Muscle of arm (tissue), 14 donors: ENCODE measurements at places on chromosomes 6 and 20.

DNA sequence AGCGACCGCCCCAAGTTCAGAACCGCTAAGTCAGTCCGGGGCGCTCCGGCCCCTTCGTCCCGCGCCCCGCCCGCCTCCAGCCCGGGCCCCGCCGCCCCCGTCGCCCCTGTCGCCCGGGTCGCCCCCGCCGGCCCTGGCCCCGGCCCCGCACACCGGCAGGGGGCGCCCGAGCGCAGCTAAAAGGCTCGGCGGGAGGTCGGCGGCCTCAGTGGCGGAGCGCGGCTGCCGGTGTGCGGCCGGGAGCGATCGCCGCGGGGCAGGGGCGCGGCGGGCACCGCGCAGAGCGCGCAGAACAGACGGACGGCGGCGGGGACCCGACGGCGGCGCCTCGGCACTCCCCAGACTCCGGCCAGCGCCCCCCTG, at the start of gene FNDC1:
Gene FNDC1, plus strand, starts transcription at position 208 of the 363 bp plus-strand sequence. CDS start 197 bp downstream, outside the sequence.
- DNase-seq: peak; percentile 45

DNA sequence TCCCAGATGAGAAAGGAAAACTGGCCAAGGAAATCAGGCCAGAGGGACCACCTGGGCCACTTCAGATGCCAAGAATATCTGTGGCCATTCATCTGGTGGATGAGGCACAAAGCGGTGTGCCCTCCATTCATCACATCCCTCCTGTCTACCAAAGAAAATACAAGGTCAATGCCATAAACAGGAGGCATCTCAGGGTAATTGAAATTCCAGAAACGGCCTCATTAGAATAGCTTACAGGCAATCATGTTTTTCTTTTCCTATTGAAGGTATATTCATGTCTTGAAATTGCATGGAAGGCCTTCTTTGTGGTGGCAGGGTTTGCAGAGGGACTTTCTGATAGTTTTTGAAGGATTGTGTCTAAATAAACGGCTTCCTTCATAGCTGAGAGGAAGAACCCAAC, 578.3 kb downstream of the HAO1 start:
- DNase-seq: no peak

DNA sequence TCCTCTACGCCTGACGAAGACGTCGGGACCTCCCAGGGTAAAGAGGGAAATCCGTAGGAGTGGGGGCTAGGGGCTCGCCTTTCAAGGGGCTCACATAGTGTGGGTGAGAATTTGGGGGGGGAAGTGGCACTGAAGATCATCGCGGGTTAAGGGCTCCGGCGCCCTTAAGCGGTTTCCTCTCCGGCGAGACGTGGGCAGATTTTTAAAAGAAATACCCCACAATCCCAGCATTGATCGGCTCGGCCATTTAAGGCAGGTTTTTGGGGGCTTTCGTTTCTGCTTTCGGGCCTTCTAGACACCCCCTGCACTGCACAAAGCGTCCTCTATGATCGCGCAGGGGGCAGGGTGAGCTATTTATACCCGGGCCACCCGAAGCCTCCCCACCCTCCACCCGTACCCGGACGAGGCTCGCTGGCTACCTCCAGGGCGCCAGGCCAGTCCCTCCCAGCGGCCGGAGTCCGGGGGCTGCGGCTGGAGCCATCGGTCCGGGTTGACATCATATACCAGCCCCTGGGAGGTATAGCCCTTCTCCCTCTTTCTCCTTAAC, 1.2 kb downstream of the NKX2-2 start:
- DNase-seq: no peak

DNA sequence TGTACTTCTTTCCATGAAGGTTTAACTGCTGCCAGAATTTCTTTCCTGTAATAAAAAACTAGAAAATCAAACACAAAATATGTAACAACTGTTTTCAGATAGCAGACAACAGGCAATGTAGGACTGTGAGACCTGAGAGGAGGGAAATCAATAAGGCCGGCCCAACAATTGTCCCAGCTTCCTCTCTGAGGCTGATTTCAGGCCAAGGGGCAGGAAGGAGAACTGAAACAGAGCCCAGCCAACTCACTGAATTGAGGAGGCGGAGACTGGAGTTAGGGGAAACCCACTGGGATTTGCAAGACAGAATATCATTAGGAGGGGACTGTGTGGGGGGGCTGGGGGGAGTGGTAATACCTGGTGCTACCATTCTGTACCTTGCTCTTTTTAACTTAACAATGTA, 42.2 kb downstream of the FLRT3 start:
- peak; percentile 4 for DNase-seq

DNA sequence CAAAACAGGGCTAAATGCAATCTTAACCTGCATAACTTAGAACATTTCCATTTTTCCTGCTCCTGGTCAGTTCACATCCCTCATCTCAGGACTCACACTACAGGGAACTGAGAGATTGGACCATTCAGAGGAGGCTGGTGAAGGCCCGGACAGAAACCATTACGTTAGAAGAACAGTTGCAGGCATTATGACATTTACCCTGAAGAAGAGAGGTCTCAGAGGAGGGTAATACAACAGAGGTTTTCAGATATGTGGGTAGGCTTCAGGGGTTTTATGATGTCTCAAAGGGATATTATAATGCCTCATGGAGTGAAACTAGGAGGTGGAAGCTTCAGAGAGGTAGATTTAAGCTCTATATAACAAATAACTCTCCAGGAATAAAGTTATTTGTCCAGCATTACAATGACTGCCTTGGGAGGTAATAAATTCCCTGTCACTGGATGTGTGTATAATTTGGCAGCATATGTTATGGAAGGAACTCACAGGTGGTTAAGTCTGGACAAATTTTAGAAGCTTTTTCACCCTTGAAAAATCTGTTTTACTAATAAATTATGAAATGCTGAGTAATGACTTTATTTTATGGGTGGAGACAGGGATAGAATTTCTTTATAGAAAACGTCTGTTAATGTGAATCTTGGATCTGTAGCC, 36.7 kb upstream of the RIPOR2 start:
- DNase-seq: no peak

- DNase-seq: no peak
Measured at GRCh38 chr20:56788041-56788670, 159.1 kb downstream of the TFAP2C start.

DNA sequence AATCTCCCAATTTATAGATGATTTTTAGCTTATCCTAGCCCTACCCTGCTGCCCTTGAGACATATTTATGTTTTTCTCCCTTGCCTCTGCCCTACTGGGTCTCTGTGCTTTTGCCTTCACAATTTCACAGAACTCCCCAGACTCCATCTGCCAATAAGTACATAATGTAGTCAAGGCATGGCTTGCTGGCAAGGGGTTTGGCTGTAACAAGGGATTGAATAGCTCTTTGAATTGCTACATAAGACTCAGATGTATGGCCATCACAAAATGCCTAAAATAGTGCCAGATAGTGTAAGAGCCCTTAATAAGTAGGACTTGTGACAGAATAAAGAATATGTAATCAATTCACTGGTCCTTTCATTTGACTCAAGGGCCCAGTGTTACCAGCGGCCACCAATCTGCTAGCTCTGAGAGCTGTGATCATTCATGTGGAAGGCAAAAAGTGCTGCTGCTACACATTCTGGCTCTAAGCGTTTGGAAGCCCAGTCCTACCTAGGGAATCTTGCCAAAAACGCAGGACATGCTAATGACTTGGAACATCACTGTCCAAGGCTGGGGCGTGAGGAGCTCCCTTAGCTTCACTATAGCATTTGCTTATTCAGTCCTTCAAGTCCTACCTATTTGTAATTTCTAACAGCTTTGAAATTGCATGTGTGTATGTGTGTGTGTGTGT, 20.5 kb downstream of the CLVS2 start:
- DNase-seq: no peak

DNA sequence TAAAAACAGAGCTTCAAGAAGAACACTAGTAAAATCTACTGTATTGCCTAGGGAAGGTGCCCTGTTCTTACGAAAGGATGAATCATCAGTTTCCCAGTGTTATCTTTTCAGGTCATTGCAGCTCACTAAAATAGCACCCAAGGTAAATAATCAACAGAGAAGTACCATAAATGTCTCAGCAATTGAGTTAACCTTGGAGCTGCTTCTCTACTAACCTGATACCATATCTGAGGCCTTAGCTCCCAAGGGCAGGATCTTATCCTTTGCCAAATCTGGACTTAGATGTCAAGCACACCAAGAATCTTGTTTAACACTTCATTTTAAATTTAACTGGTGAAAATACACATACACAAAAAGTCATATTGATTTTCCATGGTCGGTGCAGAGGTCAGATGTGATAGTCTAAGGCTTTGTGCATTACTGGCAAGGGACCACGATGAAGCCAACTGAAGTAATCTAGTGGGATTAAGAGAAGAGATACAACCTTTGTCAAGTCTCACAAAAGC, 81.5 kb downstream of the EDN1 start:
- DNase-seq: no peak
